Hair follicle dermal papilla cell (primary cell): ENCODE measurements at places on chromosomes 3 and 15. TPM values are rescaled to one million over a fixed set of nuclear protein-coding genes. Genes with fewer than 3 reads are reported as not detected.

Gene SUSD5
- total RNA-seq = 8.4 and 16.1 TPM in 2 replicates

Gene PLA1A
- not detected in 2 replicates for total RNA-seq

Gene C3orf62
- 1.6 and 3.2 TPM in 2 replicates for total RNA-seq

Gene SNRPN
- 93.3 and 106 TPM in 2 replicates for total RNA-seq

Gene KCNAB1
- total RNA-seq = 0.16 TPM in 1 of 2 replicates, not detected in the other

Gene SLC24A5
- total RNA-seq = 0.16 TPM in 1 of 2 replicates, not detected in the other

Gene TMIE
- 0.32 and 0.36 TPM in 2 replicates for total RNA-seq

Gene APOD
- total RNA-seq = 8.6 and 12.0 TPM in 2 replicates
